Calu3 (cell line): ENCODE measurements at places on chromosomes 4 and X.

- no peak for DNase-seq
Measured at GRCh38 chrX:46713672-46714490, 45.0 kb downstream of the SLC9A7 start.

- no peak for DNase-seq
Measured at GRCh38 chr4:5746829-5747737, 36.1 kb downstream of the EVC start.

DNA sequence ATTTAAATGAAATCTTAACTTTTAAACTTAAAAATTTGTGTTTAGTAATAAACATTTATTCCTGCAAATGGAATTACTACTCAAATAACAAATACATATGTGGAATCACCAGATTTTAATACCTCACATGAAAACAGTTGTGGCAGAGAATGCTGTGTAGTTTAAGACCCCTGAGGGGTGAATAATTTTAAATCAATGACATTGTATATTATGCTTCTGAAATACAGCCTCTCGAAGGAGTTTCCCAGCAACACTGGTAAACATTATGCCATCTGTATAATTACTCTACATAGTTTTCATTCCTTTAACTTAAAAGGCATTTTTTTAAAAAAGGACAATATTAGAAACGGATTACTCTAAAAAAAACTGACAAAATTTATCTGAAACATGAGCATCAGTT lies 2313.3 kb downstream of the ARAP2 start:
- DNase-seq = no peak

DNA sequence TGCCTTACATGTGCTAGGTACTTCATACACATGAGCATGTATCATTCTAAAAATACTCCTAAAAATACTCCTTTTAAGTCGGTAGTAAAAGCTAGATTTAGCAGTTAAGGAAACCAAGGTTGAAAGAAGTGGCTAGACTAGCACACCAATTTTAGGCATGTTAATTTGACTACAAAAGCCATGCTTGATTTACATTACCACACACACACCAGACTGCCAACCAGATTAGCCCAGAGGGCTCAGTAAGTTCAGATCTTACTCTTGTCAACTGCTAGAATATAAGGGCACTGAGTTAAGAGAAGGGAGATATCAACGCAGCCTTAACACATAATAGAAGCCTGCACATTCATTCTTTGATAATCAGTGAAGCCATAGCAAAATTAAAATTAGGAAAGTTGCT lies 117.9 kb downstream of the MID1IP1 start:
- DNase-seq = no peak
